Stimulated activated CD4-positive, alpha-beta T cell treated with anti-CD3 and anti-CD28 coated beads, TNF-alpha, amount 100 ng/mL, for 24 hours (primary cell): ENCODE measurements at places on chromosomes 7 and 10.

GRCh38 chr10:97185326-97186058 is at the start of gene SLIT1:
SLIT1 (minus strand) TSS chr10:97185959; CDS start chr10:97185674, 285 bp downstream.
- no peak for DNase-seq

- DNase-seq: no peak
These were observed 87.4 kb downstream of the BICC1 start for GRCh38 chr10:58599927-58600553.

DNA sequence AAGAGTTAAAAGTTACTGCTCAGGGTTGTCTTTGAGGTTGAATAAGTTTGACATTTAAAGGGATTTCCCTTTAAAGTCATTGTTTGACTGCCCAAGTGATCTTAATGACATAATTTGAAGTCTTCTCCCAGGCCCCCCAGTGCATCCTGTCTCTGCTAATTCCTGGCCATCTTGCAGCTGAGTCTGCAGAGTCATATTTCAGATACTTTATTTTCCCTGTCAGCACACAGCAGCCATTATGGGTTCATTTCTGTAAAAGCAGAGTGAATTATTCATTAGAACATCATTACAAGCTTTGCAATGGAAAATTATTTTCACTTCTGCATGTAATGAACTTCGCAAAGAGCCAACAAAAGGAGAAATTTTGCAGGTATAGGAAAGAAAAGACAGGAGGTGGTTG is 536.6 kb downstream of the GALNT17 start:
- no peak for DNase-seq

DNA sequence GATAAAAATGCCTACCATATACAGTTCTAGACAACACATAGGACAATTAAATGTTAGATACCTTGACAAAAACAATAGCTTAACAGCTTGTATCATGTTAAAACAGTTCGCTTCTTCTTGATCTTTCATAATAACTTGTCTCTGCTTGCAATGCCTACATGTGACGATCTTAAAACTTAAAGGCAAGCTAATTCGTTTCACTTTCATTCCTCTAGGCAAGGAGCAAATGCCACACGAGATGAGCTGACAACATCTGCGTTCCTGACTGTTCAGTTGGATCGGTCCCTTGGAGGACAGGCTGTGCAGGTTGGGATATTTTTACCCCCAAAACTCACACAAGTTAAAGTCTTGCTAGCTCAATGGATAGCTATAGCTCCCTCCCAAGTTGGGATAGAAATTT is 51.6 kb upstream of the ARL4A start:
- no peak for DNase-seq

GRCh38 chr7:81410471-81411117 is 359.3 kb downstream of the HGF start:
- no peak for DNase-seq

DNA sequence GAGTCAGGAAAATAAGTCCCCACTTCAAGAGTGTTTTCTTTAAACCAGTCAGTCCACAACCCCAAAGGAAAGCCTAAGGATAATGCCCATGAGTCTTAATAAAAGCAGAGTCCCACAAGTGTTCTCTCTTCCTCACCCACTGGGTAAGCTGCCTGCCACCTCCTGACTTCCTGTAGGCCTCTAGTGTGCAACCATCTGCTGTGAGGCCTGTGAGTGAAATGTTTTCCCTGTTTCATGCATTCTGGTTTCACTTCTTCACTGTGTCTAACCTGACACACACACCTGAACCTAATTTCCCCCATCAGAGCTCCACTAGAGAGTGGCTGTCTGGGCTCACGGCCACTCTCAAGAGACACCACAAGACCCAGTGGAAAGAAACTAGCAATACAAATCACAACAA is 38.9 kb upstream of the GDF10 start:
- DNase-seq: no peak

- no peak for DNase-seq
These were observed 42.3 kb upstream of the CYCS start for GRCh38 chr7:25167262-25167843.

GRCh38 chr10:34776090-34776690 is 38.9 kb downstream of the PARD3 start:
- no peak for DNase-seq

DNA sequence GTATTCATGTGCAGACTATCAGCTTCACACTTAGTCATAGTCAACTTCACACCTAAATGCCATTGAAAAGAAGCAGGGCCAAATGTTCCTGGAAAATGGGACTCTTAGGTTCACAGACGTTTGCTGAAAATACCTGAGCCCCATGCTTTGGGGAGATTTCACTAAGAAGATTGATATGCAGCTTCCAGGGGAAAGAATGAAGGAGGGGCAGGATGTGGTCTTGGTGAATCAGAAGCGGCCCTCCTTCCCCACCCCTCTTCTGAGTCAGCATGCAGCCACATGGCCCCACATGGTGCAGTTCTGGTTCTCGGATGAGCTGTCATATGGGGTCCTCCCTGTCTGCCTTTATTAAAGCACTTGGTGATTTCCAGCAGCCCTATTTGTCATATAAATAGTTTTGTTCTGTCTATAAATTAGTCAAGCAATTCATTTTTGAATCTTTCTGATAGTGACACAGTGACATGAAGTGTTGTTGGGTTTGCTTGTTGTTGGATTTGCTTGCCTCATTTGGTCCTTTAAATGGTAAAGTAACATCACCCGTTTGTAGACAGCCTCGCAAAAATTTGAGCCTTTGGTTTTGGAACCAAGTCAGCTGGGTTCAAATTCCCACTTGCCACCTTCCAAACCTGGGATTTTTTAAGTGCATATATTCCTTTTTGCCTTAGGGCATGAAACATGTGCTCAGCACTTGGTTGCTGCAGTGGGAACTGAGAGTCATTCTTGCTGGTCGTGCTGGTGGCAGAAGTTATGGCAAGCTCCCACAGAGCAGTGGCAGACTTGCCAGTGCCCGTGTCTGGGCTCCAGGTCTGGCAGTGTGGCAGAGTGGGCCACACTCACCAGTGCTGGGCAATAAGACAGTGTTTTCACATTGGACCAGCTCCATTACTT is 68.1 kb upstream of the CDK6 start:
- DNase-seq: peak; percentile 76

DNA sequence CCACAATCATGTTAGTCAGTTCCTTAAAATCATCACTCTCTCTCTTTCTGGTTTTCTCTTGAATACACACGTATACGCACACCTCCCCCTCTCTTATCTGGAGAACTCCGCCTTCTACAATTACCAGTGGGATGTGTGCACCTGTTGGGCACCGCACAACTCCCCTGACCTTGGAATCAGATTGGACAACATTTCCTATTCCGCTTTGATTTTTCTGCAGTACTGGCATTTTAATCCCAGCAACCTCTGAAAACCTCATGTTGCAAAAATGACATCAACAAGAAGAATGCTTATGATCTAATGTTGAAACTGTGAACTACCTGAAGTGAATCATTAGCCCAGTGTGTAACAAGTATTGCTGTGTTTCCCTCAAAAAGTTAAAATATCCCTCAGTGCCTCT is 109.6 kb downstream of the KIAA1217 start:
- DNase-seq: no peak

GRCh38 chr7:83947260-83947659 is 247.3 kb downstream of the SEMA3A start:
- DNase-seq: no peak

DNA sequence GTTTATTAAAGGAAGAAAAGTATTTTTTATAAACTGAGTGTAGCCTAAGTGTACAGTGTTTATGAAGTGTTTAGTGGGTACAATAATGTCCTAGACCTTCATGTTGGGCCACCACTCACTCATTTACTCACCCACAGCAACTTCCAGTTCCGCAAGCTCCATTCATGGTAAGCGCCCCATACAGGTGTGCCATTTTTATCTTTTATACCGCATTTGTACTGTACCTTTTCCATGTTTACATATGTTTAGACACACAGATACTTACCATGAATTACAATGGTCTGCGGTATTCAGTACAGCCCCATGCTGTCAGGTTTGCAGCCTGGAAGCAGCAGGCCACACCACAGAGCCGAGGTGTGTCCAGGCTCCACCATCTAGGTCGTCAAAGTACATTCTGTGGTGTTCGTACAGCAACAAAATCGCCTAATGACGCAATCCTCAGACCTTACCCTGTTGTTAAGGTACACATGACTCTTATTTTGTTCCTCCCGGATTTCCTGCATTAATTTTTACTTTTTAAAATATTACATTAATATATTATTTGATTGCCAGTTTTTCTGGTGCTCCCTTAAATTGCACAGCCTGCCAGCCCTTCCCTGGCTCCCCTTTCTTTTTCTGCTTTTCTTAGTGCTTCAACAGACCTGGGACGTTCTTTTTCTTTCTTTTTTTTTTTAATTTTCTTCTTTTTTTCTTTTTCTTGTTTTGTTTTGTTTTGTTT is 881 bp upstream of the SSBP1 start:
- no peak for DNase-seq

DNA sequence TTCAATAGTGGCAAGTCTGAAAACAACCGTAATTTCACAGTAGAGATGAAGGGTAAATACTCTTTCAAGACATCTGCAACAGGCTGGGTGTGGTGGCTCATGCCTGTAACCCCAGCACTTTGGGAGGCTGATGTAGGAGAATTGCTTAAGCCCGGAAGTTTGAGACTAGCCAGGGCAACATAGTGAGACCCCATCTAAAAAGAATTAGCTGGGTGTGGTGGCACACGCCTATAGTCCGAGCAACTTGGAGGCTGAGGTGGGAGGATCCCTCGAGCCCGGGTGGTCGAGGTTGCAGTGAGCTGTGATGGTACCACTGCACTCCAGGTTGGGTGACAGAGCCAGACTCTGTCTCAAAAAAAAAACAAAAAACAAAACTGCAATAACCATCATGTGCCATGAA is 71.8 kb downstream of the PFKFB3 start:
- no peak for DNase-seq

- no peak for DNase-seq
These were observed 579.8 kb upstream of the FOXK1 start for GRCh38 chr7:4102231-4102841.

DNA sequence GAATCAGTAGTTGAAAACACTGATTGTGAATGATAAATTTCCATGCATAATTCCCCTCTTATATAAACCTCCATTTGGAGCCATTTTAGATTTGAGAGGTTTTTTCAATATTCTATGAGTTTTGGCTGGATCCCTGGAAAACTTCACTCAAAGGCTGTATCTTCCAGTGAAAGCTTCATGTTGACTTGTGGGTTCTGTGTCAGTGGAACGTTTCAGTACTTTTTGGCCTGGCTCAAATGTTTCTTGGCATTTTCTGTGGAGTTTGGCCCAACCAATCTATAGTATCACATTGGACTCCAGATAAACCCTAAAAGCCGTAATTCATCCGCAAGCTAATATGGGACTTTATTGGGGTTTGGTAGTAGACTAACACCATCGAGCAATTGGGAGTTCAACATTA is 172.6 kb upstream of the PRPS1L1 start:
- DNase-seq: no peak

DNA sequence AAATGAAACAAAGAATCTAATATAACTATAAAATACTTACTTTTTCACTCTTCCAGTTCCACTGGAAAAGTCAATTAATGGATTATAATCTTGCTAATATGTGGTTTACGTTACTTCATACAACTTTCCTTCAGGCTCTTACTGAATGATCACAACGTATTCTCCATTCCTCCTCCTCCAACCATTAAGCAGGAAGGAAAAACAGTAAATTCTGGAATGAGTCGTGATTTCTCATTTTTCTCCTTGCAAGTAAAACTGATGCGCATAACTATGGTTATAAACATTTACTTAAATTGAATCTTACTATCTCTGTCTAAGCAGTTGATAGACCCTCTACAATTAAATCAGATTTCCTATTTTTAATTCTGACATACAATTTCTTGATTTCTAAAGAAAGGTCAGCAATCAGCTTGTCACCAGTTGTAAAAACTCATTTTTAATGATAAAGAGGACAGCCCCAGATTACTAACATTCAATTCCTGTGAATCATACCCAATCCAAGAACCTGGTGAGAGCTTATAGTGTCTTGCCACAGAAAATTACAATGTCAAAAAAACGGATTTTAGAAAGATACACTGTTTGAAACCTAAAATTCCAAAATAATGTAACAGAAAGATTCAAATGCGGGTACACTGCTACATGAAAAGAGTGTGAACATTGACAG is 64.3 kb downstream of the EZH2 start:
- DNase-seq: no peak

DNA sequence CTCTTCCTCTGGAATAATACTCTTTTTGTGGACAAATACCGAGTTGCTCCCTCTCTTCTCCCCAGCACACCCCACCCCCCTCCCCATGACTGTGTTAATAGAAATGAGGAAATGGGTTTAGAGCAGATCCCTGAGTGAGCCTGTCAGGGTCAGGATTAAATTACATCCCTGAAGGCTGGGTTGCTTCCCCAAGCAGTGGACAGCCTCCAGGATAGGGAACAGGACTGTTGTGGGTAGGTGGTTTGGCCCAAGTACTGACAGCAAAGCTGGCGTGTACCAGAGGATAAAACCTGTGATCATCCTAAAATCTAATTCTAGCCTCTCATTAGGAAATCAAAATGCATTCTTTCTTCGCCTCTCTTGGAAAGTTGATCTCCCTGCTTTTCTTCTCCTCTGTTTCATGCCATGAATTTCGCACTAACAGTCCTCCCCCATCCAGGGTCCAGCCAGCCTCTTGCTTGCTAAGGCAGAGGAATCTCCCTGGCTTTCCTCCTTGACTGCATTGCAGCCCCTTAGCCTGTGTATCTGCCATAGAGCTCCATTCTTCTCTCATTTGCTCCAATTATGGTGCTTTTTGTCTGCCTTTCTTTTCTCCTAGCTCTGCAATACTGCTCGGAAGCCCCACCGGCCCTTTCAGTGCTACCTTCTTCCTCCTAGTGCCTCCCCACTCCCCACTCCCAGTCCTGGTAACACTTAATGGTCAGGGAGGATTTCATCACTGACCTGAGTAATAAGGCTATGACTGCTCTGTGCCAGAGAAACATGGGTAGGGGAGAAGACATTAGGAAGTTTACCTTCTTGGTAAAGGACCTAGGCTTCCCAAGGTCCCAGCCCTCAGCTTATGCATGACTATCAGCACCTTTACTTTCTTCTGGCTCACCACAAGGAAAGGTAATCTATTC is 8.4 kb downstream of the LRRC4 start:
- DNase-seq: no peak

DNA sequence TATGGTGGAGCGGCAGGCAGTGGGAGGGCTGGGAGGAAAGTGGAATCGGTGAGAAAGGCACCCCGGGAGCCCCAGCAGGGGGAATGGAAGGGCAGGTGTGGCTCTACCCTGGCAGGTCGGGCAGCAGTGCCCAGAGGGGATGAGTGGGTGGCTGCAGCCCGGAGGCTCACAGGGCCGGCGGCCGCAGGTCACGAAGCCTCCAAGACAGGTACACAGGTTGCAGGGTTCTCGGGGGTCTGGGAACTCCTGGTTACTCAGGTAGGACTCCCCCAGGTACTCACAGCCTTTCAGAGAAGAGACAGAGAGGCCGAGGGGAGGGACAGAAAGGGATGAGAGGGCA is 21.8 kb downstream of the KCP start:
- DNase-seq: no peak
